ENCODE measurements at places on chromosomes 16 and 17.
A peak's percentile ranks its signal among the peaks of the same experiment; 100 is the strongest.

- DNase-seq, result no peak
Observed at GRCh38 chr16:53083119-53083518, 28.3 kb downstream of the CHD9 start.

GRCh38 chr16:69311533-69312387 is 610 bp downstream of the VPS4A start:
- peak; percentile 25 for DNase-seq

- DNase-seq, result no peak
Observed at GRCh38 chr16:31376705-31377104, 16.4 kb upstream of the ITGAD start.

GRCh38 chr16:68402748-68403040 is 45.6 kb downstream of the SMPD3 start:
- DNase-seq, result no peak

- no peak for DNase-seq
Observed at GRCh38 chr17:75615301-75615700, 17.9 kb upstream of the SMIM5 start.

DNA sequence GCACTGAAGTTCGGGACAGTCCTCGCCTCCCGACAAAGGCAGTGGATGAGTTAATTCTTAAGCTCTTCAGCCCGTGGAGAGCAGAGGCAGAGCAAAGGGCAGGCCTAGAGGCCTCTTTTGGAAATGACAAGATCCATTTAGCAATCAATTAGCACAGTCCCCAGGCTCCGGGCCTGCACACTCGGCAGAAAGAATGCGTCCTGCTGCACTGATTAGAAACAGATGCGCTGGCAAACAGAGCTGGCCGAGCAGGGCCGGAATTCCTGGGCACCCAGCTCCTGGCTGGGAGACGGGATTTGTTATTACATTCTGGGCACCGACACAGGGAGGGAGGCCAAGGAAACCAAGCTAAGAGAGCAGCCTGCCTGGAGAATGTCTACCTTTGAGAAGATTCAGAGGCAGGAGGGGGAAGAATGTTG is 162.9 kb downstream of the COPRS start:
- no peak for DNase-seq

DNA sequence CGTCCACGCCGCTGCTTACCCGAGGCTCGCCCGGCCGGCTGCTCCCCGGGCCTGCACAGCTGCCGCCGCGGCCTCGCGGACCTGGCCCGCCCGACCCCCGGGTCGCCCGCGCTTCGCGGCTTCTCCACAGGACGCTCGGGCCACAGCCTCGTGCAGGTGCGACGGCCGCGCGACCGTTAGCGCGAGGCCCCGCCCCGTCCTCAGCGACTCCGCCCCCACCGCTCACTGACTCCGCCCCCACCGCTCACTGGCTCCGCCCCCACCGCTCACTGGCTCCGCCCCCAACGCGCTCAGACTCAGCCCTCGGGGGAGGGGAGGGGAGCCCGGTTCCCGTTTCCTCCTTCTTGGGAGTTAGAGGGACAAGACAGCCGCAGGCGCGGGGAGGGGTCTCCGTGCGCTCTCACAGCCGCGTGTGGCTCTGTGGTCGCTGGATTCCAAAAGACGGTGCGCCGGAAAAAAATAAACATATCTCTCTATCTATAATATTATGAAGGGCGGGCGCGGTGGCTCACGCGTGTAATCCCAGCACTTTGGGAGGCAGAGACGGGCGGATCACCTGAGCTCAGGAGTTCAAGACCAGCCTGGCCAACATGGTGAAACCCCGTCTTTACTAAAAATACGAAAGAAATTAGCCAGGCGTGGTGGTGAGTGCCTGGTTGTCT is at the start of gene MEIOB:
TSS of gene MEIOB (minus strand) at position 191 of the 662 bp plus-strand sequence. CDS start 3,989 bp downstream, outside the sequence.
- DNase-seq, result peak; percentile 52
